ENCODE measurements at places on chromosomes 6 and 20.
A peak's percentile ranks its signal among the peaks of the same experiment; 100 is the strongest.

GRCh38 chr6:26126394-26127235 is 39.4 kb downstream of the HFE start:
- DNase-seq = no peak

DNA sequence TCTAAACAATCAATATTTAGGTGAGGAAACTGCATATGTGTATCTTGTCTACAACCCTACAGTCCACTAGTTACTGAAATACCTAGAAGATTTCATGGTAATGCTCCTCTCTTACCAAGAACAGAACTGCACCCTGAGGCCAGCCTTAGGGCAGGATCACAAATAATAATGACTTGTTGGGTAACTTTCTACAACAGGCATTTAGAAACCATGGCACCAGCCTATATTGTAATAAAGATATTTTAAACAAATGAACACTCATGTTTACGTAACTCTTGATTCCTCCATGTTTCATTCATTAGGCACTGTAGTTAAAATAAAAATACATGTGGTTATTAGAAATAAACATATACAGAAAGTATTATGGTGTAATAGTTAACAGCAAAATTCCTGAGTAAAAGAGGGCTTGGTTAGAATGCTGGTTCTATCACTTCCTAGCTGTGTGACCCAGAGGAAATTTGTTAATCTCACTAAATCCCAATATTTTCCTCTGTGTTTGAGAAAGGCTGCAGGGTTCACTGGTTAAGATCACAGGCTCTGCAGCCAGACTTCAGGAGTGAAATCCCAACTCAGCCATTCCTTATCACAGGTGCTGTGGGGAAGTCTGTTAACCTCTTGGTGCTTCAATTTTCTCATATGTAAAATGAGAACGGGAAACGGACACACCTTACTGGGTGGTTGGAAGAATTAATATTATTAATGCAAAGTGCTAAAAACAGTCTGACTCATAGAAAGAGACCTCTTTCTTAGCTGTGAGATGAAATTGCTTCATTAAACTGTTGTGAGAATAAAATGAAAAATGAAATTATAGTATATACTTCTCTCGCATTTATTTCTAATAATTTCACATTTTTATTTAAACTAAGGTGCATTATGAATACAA is 8.5 kb downstream of the HMGN3 start:
- no peak for DNase-seq

DNA sequence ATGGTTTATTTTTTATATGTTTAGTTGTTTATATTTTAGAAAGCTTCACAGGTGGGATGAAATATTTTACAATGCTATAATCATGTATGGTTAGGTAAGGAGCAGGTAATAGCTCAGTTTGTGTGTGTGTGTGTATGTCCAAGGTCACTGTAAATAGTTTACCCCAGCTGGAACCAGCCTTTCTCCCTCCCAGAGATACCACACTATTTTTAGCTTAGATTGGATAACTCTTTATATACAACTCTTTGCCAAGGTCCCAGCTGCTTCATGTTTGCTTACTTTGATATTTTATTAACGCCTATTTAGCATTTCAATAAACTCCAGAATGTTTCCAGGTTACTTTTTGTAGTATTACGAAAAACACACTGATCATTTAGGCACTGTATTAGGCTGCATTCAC is 1.8 kb upstream of the PEX7 start:
- DNase-seq = no peak

DNA sequence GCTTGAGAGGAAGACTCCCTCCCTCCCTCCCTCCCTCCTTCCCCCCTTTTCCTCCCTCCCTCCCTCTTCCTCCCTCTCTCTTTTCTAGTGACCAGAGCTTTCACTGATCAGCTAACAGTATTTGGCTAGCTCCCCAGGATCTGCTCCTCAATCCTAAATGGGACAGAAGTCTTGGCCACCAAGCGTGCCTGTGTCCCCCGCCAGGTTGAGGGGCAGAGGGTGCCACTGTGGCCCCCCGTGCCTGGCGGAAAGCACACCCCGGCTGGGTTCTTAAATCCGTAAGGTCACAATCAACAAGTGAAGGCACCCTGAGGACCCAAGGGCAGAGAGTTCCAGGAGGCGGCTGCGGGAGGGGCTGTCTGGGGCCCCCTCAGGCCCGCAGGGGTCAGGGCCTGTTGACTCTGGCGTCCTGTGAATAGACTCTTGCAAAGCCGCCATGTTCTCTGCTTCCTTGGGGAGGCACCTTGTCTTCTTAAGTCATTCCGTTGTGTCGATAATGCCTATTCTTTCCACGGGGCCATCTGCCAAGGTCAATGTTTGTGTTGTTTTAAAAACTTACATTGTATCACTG is 38.9 kb upstream of the STX16 start:
- DNase-seq = no peak

DNA sequence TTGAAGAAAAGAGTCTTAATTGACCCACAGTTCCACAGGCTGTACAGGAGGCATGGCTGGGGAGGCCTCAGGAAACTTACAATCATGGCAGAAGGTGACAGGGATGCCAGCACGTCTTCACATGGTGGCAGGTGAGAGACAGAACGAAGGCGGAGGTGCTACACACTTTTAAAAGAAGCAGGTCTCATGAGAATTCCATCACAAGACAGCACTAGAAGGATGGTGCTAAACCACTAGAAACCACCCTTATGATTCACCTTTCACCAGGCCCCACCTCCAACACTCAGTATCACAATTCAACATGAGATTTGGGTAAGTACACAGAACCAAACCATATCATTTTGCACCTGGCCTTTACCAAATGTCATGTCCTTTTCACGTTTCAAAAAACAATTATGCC is 20.9 kb downstream of the TAGAP start:
- no peak for DNase-seq

DNA sequence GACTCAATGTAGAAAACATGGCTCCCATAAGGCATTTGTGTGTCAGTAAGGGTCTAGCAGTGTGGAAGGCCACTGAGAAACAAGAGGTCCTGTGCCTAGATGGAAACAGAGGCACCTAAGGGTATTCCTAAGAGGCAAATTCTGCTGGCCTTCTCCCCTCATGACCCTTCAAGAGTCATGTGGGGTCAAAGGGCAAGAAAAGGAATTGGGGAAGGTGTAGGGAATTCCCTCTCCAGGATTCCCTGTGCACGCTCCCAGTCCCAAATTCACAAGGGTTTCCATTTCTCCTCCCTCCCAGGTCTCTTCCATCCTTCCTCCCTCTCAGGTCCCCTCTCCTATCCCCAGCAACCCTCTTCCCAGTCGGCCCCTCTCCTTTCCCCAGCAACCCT is 568 bp downstream of the AGPAT1 start:
- no peak for DNase-seq

- no peak for DNase-seq
Measured at GRCh38 chr6:88179692-88180091, 13.5 kb upstream of the CNR1 start.

DNA sequence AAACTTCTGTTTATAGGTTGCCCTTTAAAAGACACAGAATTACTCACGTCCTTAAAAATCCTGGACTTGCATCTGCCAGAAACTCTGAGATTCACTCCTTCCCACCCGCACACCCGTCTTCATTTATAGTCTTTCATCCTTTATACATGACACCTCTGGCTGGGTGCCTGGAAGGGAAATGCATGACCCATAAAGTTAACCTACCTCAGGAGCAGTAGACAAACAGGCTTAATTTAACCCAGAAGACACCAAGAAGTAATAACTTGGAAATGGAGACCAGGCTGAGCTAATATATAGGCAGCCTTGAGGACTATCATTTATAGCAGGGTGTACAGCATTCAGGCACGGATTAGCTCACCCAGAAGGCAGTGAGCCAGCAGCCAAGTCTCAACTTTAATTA is 429.0 kb upstream of the NRSN1 start:
- DNase-seq = no peak

DNA sequence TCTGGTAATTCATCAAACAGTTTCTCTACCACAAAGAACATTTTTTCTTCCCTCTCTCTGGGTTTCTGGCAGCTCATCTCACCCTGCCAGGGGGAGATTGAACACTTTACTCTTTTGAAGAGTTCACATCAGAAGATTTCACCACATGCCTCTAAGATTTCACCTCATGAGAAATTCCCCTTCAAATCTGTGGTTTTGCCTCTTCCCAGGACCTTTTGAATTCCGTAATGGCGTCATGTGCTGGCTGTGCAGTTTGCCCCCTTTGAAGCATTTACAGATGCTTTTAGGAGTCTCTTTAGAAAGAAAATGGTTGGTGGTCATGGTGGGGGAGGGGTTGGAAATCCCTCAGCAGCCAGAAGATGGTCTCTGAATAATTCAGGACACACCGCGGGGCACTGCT is 486.1 kb downstream of the QKI start:
- DNase-seq = no peak

DNA sequence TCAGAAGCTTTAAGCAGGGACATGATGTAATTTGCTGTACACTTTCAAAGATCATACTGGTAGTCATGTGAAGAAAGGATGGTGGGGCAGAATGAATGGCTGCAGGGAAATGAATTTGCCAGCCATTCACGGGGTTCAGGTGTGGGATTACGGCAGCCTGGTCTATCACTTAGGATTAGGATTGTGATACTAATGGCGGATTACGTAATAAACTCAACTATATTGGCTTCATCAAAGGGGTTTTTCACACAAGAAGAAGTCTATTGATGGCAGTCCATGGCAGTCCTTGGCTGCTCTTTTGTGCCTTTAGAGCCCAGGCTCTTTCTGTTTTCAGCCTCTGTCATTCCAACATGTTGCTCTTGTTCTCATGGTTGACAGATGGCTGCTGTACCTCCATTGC is 12.6 kb upstream of the EEF1E1 start:
- DNase-seq = no peak

DNA sequence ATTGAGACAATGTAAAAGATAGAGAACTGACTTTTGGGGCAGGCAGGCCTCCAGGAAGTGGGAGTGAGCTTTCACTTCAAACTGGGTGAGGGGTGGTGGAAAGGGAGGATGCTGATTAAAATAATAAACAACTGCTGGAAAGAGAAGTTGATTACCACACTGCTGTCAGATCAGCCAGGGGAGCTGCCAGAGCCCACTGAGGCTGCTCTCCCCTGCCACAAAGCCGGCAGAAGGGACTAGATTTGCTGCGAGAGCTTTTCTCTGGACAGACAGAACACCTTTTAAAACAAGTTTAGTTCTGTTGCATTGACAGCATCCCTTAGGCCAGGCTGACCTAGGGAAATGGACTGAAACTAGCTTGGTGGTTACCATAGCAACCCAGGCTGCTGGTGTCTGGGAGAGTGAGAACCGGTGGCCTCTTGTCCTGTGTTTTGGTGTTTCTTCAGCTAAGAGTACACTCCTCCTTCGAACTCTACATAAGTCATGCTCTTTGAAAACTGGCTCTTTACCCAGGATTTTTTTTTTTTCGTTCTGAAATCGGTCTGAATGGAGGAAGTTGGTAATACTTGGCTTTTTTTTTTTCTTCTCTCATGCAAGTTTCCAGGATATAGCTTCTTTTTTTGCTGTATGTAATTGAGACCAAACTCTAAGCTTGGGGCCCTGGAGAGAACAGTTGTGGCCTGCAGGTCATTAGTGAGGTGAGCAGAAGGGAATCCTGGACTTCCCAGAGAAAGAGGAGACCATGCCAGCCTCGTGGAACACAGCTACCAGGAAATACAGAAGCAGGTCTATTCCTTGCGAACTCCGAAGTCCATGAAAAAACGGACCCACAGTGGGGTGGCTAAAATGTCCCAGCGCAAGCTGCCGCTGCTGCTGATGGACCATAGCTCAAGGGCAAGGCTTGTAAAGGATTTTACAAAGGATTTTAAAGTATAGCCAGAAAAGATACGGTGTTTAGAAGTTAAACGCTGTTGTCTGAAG is 374.4 kb downstream of the UTRN start:
- DNase-seq = peak; percentile 11

- DNase-seq = no peak
Measured at GRCh38 chr20:25025091-25025861, 32.7 kb downstream of the ACSS1 start.

- no peak for DNase-seq
Measured at GRCh38 chr20:61259741-61260140, 7.7 kb downstream of the CDH4 start.

DNA sequence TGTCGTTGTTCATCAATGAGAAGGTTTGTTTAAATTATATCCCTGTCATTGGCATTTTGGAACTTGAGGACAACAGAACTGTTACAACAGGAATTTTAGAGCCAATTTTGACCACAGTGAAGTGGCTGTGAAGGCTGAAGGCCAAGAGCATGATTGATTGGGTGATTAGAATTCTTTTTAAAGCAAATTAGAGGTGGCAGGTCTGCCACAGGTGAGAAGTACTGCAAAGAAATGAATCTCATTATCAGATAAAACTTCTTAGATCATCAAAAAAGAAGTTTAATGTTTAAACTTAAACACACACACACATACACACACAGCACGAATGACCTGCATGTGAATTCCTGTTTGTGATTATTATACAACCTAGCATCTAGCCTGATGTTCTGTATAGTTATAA is 32.4 kb downstream of the FARS2 start:
- no peak for DNase-seq

GRCh38 chr20:45449528-45449927 is 20.0 kb upstream of the WFDC2 start:
- DNase-seq = no peak

- DNase-seq = no peak
Measured at GRCh38 chr6:128512296-128512695, 8.1 kb downstream of the PTPRK start.

DNA sequence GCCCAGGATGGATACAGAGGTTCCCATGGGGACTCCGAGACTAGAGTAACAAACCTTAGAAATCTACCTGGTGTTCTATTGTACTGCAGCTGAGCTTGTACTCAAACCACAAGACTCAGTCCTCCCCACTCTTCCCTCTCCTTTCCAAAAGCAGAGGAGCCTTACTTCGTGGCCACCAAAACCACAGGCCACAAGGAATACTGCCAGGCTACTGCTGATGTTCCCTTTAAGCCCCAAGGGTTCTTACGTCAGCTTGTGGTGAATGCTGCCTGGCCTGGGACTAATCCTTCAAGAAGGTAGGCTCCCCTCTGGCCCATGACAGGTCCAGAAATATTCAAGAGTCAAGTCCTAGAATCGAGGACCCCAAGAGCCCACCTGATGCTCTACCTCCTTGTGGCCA is 10.5 kb upstream of the DEFB128 start:
- no peak for DNase-seq

DNA sequence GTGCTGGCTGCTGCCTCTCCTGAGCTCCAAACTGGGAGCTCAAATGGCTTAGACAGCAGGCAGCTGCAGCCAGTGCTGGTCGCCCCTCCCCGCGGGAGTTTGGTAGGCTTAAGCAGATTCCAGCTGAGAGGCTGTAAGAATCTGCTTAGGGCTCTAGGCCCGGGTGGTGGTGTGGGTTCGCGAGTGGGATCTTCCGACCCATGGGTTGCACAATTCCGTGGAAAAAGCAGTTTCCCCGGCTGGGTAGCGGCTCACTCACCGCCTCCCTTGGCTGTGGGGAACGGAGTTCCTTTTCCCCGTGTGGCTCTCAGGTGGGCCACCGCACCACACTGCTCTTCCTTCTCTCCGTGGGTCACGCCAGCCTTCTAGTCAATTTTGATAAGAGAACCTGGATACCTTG is 232.5 kb downstream of the PKHD1 start:
- no peak for DNase-seq

GRCh38 chr6:22284666-22285065 is 12.2 kb downstream of the PRL start:
- no peak for DNase-seq
